ENCODE measurements at places on chromosomes 12 and 14.
A peak's percentile ranks its signal among the peaks of the same experiment; 100 is the strongest.

- no peak for DNase-seq
Measured at GRCh38 chr12:113959096-113959495, 7.0 kb downstream of the RBM19 start.

DNA sequence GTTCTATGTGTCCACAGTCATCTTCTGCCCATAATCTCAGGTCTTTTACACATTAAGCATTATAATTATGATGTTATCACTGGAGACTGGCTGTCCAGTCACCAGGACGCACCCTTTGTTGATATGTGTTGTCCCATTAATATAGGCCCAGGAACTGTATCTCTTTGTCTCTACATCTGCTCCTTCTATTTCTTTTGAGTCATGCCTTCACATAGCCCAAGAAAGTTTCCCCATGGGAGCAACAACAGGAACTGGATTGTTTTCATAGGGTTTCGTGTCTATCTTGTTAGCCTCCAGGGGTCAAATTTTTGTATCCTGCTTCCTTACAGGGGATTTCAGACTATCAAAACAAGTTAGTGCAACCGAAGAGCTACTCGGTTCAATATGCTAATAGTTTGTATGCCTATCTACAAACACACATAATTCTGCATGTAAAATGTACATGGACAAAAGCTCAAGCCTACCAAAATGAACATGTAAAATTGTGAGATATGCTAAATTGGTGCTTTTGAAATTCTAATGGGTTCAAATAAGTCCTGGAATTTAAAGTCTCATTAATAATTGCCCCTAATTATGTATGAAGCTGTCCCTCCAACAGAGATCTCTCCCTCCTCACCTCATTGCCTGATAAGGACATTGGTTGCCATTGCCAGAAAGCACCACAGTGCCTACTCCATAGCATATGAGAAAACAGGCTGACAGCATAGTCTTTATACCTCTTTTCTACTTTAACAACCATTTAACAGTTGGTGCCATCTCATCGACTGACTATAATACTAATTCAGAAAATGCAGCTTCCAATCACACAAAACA is 99.8 kb upstream of the DIO2 start:
- peak; percentile 30 for DNase-seq

DNA sequence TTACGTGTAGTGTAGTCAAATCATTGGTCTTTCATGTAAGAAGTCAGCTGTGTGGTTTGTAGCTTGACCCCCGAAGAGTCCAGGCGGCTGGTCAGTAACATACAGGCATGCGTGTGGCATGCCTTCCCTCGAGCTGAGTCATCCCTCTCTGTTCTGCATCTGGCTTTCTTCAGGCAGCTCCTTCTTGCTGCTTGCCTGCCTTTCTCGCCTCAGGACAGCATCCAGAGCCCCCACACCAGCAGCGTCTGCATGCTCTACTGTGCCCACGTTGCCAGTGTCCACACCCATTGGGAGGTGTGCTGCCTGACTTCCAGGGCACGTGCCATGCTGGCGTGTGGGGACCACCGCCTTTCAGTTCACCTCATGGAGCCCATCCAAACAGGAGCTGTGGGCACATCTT is 96.8 kb downstream of the EP400 start:
- peak; percentile 88 for DNase-seq

DNA sequence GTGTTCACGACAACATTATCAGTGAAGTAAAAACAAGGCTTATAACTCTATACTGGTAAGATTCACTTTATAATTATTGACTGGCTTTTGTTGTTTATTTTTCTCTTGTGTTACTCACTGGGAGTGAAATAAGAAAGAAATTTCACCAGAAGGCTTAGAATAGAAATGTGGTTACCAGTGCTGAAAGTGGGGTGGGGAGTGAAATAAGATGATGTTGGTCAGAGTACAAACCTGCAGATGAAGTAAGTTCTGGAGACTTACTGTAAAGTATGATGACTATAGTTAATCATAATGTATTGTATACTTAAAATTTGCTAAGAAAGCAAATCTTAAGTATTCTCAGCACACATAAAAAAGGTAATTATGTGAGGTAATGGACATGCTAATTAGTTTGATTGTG is 198.4 kb downstream of the KLHL28 start:
- DNase-seq = no peak

DNA sequence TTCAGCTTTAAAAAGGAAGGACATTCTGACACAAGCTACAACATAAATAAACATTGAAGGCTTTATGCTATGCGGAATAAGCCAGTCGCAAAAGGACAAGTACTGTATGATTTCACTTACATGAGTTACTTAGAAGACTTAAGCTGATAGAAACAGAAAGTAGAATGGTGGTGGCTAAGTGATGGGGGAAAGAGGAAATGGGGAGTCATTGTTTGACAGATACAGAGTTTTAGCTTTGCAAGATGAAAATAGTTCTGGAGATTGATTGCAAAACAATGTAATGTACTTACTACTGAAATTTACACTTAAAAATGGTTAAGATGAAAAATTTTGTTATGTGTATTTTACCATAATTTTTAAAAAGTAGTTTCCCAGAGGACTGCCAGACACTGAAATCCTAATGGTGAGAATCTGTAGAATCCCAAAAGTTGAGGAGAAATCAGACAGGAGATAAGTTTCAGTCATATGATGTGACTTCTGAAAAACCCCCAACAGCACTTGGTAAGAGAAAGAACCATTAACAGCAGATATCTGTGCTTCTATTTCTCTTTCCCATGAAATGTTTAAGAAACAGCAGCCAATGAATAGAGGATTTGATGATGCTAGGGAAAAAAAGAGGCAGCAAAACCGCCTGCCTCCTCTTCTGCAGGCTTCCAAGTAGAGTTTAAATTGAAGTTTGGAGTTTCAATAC is 16.6 kb upstream of the CLEC2A start:
- no peak for DNase-seq

- DNase-seq = no peak
Measured at GRCh38 chr14:74014299-74014698, 4.8 kb downstream of the ENTPD5 start.
